ENCODE measurements at places on chromosomes 13 and 19.

- DNase-seq, result no peak
These were observed 940.8 kb upstream of the PCDH9 start for GRCh38 chr13:68170961-68171360.

DNA sequence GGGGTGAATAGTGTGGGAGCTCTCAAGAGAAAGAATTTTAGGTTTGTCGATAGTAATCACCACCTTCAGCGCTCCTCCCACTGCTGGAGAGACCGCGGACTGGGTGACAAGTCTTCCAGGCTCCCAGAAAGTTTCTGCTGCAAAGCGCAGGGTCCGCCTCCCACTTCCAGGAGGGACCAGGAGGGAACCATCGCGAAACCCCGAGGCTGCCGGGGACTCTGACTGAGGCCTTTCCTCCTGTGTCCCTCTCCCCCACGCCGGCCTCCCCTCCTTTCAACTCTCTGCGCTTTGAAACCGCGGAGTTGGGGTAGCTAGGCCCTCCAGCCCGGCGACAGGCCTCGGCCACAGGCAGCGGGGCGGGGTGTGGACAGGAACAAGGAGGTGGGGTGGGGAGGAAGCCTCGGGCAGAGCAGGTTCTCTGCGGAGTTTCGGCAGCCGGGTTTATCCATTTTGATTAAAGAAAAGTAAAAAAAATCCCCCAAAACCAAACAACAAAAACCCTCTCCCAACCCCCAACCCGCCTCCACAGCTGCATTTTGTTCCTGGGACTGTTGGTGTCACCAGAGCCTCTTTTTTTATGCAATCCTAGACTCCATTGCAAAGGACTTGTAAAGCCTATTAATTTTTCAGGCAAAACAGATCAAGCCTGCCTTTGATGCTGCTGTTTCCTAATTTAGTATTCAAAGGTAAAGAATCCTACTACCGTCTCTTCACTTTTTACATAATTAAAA, 157.2 kb downstream of the TM9SF2 start:
- DNase-seq, result peak; percentile 57

DNA sequence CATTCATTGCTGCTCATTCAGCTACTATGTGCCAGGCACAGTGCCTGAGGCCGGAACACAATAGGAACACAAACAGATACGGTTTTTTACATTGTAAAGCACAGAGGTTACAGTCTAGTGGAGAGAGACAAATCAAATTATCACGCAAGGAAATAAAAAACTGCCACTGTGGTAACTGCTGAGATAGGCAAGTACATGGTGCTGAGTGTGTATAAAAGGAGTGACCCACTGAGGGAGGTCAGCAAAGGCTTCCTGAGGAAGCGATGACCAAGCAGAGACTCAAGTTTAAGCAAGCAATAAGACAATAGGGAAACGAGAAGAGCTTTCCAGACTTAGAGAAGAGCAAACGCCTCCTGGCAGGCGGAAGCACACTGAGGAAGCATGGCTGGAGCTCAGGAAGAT, 56.4 kb downstream of the NUFIP1 start:
- DNase-seq, result no peak

DNA sequence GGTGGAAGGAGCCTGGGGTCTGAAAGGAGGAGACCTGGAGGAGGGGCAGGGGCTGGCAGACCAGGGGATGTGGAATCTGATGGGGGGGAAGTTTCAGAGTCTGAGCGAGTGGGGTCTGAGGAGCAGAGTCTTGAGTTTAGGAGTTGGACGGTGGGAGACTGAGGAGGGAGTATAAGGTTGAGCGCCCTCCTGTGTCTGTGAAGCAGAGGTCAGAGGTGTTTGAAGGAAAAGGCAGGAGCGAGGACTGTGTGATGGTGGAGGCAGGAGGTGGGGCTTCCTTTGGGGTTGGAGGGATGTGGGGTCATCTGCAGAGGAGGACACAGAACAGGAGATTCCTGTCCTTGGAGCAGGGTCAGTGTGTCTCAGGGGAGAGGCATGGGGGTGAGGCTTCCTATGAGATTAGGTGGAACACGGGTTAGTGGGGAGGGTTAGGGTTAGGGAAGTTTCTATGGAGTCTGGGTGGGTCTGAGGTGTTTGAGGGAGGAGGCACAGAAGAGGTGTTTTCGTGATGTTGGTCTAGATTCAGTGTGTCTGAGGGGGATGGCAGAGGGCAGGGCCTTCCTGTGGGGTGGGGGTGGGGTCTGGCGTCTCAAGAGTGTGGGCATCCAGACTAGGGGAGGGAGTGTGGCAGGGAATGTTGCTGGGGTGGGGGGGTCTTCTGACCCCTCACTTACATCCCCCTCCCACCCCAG, 8.3 kb downstream of the RYR1 start:
- no peak for DNase-seq

DNA sequence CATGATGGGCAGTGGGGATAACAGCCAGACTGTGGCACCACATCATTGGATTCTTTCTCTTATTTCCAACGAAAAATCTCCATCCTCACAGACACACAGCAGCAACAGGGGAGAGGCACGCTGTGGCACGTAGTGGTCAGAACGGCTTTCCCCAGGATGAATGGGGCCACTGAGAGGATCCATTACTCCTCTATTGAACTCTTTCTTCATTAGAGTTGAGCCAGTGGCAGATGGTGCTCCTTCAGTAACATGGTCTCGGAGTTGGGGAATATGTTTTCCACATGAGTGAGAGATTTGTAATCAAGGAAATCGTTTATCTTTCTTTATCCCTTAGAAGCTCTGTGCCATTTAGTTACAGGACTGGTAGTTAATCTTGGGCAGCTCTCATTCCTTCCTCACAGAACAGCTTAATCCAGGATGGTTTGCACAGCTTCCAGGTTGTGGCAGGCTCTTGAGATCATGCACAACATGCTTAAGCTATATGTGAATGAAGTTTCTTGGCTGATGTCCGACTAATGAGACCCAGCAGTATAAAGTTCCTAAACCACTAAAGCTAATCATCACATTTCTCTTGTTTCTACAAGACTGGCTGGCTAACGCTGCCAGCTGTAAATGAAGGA, 180.5 kb upstream of the SLC10A2 start:
- no peak for DNase-seq

DNA sequence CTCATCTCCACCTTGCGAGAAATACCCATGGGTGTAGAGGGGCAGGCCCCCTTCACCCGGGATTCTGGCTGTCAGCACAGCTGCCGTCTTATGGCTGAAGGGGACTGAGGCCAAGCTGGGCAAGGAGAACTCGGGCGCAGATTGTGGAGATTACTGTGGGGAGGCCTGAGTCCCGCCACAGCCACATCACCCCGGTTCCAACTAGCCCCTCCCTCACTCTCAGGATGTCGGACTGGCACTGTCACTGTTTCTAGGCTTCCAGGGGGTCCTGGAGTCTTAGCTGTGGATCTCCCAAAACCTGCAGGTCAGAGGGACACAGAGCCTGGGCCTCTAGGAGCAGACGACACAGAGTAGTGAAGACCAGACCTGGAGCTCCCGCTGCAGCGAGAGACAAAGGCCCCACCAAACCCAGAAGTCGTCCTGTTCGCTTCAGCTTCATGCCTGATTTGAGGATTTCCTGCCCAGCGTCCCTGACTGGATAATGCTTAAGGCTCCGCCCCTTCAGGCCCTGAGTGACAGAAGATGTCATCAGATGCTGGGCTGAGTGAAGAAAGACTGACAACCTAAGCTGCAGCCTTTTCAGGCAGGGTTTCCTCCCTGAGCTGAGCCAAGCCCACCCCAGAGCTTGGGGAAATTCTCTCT, 55.8 kb downstream of the ZNF93 start:
- no peak for DNase-seq

- DNase-seq, result no peak
These were observed 397.8 kb upstream of the HTR2A start for GRCh38 chr13:47294691-47295090.

DNA sequence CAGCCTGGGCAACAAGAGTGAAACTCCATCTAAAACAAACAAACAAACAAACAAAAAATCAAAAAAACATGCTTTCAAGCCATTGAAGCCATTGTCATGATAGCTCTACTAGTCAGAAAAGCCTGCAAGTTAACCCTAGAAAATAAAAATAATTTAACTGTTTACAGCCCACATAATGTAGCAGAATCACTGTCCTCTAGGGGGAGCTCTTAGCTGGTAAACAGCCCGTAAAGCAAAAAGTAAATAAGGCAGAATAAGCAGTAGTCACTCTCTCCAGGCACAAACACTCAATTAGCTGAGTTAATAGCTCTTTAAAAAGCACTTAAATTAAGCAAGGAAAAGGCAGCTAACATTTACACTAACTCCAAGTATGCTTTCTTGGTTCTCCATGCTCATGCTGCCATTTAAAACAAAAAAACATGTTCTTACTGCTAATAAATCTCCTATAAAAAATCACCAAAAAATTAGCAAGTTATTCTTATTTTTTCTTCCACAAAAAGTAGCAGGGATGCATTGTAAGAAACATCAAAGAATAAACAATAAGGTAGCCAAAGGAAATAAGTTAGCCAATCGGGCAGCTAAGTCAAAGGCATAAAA, 11.3 kb downstream of the LILRB4 start:
- no peak for DNase-seq

DNA sequence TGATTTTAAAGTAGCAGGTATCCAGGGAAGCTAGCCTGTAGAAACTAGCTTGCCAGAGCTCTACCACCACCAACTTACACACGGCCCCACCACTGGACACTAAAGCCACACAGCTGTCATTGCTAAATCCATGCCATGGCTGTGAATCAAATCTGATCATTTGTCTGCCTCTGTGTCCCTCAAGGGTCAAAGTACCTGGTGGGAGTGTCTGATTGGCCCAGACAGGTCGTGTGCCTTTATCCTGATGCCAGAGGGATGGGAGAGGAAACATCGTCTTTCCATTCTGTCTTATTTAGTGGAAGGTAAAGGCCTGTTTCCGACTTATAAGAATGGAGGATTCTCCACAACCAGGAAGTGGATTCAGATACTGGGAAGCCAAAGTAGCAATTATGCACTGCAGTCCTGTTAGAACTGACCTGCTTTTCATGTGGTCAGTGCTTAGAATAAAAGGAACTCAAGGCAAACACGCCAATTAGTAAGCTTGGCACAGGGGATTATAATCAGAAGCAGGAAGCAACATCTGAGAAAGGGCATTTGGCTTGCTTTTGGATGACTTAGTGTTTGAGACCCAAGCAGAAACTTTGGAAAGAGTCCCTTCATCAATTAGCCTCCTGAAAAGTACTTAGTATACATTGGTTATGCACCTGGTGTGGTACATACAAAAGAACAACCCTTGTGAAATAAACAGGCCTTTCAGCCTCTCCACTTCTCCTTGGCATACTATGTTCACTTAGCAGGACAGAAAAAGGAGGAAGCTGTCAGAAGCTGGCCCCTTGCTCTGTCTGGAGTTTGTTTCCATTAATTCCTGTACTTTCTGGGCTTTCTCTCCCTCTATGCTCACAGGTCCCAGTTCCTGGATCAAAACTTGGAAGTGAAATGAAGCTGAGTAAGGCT, 192.4 kb downstream of the NUFIP1 start:
- DNase-seq, result no peak

DNA sequence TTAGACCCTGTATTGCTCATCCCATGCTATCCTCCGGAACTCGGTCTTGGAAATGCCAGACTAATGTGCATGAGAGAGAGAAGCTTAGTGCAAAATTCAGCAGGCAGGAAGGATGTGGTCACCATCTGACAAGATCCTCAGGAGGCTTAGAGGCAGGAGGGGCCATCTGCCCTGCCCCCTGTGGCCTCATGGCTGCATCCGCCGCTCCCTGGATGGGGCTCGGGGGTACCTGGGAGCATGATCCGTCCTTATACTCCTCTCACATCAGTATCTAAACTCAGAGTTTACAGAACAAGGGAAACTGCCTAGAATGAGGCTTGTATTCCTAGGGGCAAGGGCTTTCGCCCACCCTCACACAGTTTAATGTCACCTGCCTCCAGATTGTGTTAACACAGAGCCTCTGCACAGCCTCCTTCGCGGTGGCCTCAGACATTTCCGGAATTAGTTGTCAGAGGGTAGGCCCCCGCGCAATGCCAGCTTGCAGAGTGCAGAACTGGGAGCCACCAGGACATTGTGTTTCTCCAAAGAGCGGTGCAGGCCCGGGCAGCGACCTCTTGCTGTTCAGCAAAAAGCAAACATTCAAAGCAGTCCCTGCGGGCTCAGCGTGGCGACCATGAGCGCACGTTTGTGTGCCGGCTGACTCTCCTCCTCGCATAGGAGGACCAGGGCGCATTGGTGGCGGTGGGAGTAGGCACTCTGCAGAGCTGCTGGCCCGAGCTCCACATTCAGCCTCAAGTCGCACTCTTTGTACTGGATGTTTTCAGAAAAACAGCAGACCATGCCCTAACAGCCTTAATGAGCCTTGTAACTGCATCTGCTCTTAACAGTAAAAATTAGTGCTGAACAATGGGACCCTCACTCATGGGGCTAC, 39.1 kb downstream of the GPR12 start:
- DNase-seq, result peak; percentile 39

DNA sequence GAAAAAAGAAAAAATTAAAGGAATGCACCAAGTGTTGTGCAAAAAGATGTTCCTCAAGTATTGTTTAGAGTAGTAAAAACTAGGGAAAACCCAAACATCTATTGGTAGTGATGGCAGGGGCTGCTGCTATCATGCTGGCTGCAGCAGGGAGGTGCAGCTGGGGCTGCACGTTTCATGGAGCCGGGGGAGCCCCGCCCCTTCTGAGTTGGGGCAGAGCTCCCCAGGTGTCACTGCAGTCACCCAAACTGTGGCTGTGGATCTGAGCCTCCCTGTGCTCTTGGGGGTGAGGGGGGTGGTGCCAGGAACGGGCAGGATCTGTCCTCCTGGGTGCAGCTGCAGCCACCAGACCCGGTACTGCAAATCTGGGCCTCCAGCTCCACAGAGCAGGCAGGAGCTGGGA, 11.5 kb upstream of the UBE2S start:
- no peak for DNase-seq

DNA sequence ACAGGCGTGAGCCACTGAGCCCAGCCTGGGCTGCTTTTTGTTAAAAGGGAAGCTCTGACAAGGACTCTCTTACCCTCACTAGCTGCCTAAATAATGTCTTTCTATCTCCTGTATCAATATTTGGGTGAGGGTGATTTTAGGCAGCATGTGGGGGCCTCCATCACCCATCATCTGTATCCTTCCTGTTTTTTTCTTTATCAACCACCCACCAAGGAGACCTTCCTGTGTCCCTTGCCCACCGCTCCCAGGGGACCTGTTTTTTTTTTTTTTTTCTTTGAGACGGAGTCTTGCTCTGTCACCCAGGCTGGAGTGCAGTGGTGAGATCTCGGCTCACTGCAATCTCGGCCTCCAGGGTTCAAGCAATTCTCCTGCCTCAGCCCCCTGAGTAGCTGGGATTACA, 5.4 kb upstream of the NDUFB7 start:
- no peak for DNase-seq

GRCh38 chr13:27293873-27294515, 23.4 kb downstream of the RASL11A start:
- DNase-seq, result no peak

GRCh38 chr19:17765069-17765618, 13.9 kb downstream of the FCHO1 start:
- DNase-seq, result no peak

DNA sequence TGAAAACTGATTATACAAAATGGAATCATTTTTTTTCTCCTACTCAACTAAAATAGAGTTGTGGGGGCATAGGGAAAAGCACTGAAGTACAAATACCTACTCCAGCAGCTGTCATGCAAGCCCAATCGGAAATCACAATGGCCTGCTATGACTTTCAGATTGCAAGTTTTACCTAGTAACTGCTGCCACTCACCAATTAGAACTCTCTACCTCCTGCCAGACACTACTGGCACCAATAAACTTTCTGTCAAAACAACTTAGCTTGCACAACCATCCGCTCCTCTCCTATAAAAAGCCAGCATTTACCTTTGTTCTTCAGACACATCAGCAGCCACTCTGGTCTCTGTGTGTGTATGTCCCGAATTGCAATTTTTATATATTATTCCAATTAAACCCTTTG, 9.3 kb upstream of the TRPC4 start:
- DNase-seq, result no peak
